ENCODE measurements at places on chromosomes 6 and 20. TPM values are rescaled to one million over a fixed set of nuclear protein-coding genes. Genes with fewer than 3 reads are reported as not detected.

The IL17F gene
- total RNA-seq: not detected

The CAP2 gene
- total RNA-seq: 24.3 TPM

The GPR63 gene
- total RNA-seq: 6.0 TPM

The AVP gene
- total RNA-seq: not detected

The PGC gene
- not detected for total RNA-seq

DNA sequence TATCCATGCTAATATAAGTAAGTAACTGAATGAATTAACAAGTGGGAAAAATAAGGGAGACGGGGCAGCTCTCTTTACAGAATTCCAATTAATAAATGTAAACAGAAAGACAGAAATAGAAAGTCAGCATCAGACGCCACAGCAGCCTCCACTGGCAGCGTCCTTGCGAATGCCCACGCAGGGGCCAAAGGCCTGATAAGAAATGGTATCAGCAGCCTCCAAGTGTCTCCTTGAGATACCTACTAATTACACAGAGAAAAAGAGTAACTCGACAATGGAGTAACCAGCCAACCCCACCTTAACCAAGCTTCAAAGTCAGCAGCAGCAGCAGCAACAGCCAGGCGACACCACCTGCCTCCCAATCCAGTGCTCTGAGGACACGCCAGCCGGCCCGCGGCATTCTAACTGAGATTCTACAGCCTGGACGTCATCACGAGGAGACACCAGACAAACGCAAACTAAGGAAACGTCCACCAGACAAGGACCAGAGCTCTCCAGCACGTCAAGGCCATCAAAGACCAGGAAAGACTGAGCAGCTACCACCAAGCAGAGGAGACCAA, 78.8 kb downstream of the TAF4 start:
- no peak for DNase-seq
- peaks cover 4% of the 10 kb centered on the region for H3K4me1 ChIP-seq
- H3K27ac ChIP-seq: no peak overlapping the region
- H3K4me3 ChIP-seq: no peak overlapping the region
- no peaks in the 10 kb centered on the region for H3K27me3 ChIP-seq
- H3K36me3 ChIP-seq: peaks cover 29% of the 10 kb centered on the region

DNA sequence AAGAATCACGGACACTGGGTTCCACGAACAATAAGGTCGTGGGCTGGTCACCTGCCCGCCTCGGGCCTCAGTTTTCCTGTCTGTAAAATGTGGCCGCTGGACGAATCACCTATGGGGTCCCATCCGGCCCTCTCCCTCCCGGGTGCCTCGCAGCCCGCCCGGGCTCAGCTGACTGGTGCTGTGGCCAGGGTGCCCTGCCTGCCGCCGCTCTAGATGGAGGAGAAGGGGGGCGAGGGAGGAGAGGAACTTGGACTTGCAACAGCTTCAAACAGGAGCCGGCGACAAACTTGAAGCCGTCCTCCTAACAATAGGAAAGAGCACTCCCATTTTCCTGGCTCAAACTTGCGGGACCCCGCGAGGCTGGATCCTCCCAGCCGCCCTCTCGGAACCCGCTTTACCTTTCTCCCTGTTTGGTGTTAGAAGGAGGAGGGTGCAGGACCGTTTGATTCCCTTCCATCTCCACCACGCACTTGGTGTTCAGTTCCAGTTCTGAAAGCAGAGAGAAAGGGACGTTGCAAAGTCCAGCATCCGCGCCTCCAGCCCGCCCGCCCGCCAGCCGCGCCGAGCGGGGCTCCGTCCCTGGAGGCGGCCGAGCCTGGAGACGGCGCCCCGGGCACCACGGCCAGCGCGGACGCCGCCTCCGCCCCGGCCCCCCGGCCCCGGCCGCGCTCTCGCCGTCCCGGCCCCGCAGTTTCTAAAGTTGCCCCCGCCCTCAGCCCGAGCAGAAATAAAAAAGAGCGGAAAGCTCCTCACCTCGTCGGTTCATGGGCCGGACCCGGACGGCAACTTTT, 584 bp downstream of the KIF13A start:
- peaks cover 2% of the 10 kb centered on the region for H3K27me3 ChIP-seq
- no peaks in the 10 kb centered on the region for H3K36me3 ChIP-seq
- peaks cover 32% of the 10 kb centered on the region for H3K4me1 ChIP-seq
- DNase-seq: peak; percentile 43
- H3K27ac ChIP-seq: peak overlapping the region; percentile 95
- peak overlapping the region; percentile 96 for H3K4me3 ChIP-seq

DNA sequence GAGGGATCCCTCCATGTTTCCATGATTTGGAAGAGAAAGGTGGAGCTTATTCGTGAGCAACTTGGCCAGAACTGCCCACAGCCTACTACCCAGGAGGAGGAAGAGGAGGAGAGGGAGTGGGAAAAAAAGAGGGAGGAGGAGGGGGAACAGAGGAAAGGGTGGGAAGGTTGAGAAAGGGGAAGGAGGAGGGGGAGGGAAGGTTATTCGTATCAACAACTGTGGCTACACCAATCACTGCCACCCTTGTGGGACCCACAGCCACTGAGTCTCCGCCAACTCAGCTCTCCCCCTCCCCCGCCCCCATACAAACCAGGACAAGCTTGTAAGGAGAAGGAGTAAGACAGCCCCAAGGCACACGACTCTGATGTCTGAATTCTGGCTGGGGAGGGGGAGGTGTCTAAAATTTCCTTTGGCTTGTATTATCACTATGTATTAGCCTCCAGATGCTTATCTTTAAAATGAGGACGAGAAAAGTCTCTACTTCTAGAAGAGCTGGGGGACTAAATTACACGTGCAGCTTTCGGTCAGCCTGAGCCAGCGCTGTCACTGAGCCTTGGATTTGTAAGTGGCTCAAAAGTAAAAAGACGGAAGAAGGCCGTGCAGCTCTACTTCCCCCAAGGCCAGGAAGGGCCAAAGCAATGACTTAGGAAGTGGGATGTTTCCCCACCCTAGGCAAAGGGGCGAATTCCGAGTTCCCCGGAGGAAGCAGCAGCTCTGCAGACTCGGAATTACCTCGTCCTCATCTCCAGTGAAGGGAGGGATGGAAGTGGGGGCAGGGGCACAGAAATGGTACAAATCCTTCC, 1.0 kb downstream of the FKBP1A start:
- peaks cover 40% of the 10 kb centered on the region for H3K27me3 ChIP-seq
- H3K4me1 ChIP-seq: peaks cover 50% of the 10 kb centered on the region
- no peak for DNase-seq
- no peaks in the 10 kb centered on the region for H3K36me3 ChIP-seq

GRCh38 chr20:41748051-41748450, 129.9 kb upstream of the CHD6 start:
- H3K36me3 ChIP-seq: no peaks in the 10 kb centered on the region
- H3K27ac ChIP-seq: no peak overlapping the region
- H3K4me1 ChIP-seq: no peaks in the 10 kb centered on the region
- no peak for DNase-seq
- H3K27me3 ChIP-seq: peaks cover 22% of the 10 kb centered on the region

DNA sequence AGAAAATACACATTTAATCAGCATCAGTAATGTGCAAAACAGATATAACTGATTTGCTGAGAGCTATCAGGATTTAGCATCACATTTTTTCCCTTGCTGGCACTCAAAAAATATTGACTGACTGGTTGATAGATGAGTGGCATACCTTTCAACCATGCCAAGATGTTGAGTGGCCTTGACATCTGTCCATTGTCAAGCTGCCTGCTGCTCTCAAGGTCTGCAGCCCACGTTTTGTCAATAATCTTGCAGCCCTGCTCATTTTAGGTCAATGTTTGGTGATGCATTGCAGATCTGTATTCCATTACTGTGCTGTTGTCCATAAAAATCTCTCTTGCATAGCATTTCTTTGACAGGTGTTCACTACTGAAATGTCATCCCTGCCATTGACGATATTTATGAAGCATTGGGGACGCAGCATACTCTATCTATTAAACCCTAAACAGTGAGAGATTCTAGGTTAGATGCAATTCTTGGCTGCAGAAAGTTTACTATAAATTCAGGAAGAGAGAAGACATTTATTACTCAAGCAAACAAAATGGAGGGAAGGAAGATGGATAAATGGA, 111.6 kb downstream of the BFSP1 start:
- no peak overlapping the region for H3K27ac ChIP-seq
- no peak overlapping the region for H3K4me3 ChIP-seq
- DNase-seq: no peak
- no peaks in the 10 kb centered on the region for H3K4me1 ChIP-seq
- H3K36me3 ChIP-seq: peaks cover 3% of the 10 kb centered on the region
- H3K27me3 ChIP-seq: peaks cover 13% of the 10 kb centered on the region

- no peak for DNase-seq
- no peak overlapping the region for H3K4me3 ChIP-seq
Measured at GRCh38 chr6:158029668-158030230, 48.1 kb downstream of the SYNJ2 start.

DNA sequence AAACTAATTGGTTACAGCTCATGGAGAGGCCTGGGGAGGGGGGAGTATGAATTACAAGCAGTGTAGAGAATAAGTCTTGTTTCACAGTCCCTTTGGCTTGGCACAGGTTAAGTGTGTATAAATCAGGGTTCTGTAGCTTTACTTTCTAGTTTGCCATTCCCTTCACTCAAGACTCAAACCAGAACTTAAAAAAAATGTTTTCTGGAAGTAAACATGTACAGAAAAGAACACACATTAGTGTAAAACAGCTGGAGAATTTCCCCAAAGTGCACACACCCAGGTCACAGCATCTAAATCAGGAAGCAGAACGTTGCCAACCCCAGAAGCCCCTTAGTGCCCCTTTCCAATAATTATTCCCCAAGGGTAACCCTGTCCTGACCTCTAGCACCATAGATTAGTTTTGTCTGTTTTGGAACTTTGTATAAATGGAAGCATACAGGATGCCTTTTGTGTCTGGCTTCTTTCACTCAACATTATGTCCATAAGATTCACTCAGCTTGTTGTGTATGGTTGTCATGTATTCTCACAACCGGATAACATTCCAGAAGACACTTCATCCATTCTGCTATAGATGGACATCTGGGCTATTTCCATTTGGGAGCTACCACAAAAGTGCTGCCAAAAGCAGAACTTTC, 33.7 kb upstream of the SCUBE3 start:
- no peaks in the 10 kb centered on the region for H3K36me3 ChIP-seq
- peaks cover 27% of the 10 kb centered on the region for H3K4me1 ChIP-seq
- no peak overlapping the region for H3K4me3 ChIP-seq
- no peak for DNase-seq
- no peak overlapping the region for H3K27ac ChIP-seq
- peaks cover 2% of the 10 kb centered on the region for H3K27me3 ChIP-seq

DNA sequence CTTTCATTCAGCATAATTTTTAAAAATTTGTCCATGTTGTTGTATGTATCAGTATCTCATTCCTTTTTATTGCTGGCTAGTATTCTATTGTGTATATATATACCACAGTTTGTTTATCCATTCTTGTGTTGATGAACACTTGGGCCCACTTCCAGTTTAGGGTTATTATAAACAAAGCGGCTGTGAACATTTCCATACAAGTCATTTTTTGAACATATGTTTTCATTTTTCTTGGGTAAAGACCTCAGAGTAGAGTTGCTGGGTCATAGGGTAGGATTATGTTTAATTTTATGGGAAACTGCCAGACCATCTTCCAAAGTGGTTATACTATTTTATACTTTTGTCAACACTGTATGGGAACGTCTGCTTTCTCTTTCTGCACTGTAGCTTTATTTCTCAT, 55.3 kb downstream of the RBM24 start:
- no peaks in the 10 kb centered on the region for H3K27me3 ChIP-seq
- H3K36me3 ChIP-seq: no peaks in the 10 kb centered on the region
- no peak overlapping the region for H3K4me3 ChIP-seq
- H3K4me1 ChIP-seq: no peaks in the 10 kb centered on the region
- no peak overlapping the region for H3K27ac ChIP-seq
- no peak for DNase-seq

- no peak for DNase-seq
- H3K36me3 ChIP-seq: peaks cover 12% of the 10 kb centered on the region
Measured at GRCh38 chr6:170578909-170579308, 5.5 kb downstream of the PDCD2 start.

GRCh38 chr6:14477559-14477958, 360.0 kb downstream of the CD83 start:
- H3K4me3 ChIP-seq: no peak overlapping the region
- H3K36me3 ChIP-seq: peaks cover 3% of the 10 kb centered on the region
- DNase-seq: no peak
- peaks cover 5% of the 10 kb centered on the region for H3K4me1 ChIP-seq
- no peak overlapping the region for H3K27ac ChIP-seq

- H3K27ac ChIP-seq: no peak overlapping the region
- H3K36me3 ChIP-seq: peaks cover 3% of the 10 kb centered on the region
- no peak for DNase-seq
- no peaks in the 10 kb centered on the region for H3K27me3 ChIP-seq
- no peak overlapping the region for H3K4me3 ChIP-seq
Measured at GRCh38 chr6:89987830-89988229, 93.6 kb downstream of the GJA10 start.

DNA sequence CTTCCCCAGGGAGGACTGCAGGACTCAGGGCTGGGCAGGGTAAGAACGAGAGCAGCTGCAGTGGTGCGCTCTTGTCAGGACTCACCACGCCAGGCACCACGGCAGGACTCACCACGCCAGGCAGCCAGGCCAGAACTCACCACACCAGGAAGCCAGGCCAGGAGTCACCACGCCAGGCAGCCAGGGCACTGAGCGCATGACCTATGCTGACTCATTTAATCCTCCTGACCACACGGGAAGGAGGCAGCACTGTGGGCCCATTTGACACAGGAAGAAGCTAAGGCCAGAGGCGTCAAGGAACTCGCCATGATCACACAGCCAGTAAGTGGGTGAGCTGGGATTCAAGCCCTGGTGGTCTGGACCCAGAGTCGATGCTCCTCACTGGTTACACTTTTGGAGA, 189.3 kb downstream of the PREX1 start:
- peaks cover 20% of the 10 kb centered on the region for H3K36me3 ChIP-seq
- no peak overlapping the region for H3K4me3 ChIP-seq
- H3K27me3 ChIP-seq: no peaks in the 10 kb centered on the region
- no peak overlapping the region for H3K27ac ChIP-seq

DNA sequence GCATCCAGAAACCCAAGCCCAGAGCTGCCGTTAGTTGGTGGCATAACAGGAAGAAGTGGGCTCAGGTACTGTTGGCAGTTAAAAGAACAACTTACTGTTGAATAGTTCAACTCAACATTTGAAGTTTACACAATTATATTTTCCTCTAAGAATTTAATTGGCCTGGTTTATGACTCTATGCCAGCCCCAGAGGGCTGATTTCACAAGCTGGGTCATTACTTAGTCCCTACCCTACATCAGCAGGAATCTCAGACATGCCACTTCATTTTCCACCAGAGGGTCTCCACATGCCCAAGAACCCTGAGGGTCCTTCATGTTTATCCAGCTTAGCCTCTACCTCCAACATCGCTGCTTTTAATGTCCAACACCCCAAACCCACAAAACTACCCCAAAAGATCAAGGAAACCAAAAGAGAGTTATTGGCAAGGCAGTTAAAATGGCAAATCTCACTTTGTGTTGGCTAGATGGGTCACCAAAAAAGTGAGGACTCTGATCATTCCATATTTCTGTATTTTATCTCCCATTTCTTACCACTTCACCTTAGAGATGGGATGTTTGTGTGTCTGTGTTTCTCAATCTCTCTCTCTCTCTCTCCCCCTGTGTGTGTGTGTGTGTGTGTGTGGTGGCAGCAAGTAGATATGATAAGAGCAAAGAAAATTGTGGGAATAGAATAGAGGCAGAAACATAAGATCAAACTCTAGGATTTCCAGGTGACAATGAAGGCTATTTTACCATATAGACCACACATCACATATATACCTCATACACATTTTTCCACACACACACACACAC, 112.5 kb upstream of the TBX18 start:
- peaks cover 2% of the 10 kb centered on the region for H3K27me3 ChIP-seq
- no peaks in the 10 kb centered on the region for H3K36me3 ChIP-seq
- no peak overlapping the region for H3K4me3 ChIP-seq
- DNase-seq: no peak
- H3K27ac ChIP-seq: no peak overlapping the region

Measured in neural crest cell (in vitro differentiated cells).